ENCODE measurements at places on chromosomes 4 and X.

GRCh38 chr4:30767147-30767845, 47.1 kb downstream of the PCDH7 start:
- DNase-seq, result no peak

DNA sequence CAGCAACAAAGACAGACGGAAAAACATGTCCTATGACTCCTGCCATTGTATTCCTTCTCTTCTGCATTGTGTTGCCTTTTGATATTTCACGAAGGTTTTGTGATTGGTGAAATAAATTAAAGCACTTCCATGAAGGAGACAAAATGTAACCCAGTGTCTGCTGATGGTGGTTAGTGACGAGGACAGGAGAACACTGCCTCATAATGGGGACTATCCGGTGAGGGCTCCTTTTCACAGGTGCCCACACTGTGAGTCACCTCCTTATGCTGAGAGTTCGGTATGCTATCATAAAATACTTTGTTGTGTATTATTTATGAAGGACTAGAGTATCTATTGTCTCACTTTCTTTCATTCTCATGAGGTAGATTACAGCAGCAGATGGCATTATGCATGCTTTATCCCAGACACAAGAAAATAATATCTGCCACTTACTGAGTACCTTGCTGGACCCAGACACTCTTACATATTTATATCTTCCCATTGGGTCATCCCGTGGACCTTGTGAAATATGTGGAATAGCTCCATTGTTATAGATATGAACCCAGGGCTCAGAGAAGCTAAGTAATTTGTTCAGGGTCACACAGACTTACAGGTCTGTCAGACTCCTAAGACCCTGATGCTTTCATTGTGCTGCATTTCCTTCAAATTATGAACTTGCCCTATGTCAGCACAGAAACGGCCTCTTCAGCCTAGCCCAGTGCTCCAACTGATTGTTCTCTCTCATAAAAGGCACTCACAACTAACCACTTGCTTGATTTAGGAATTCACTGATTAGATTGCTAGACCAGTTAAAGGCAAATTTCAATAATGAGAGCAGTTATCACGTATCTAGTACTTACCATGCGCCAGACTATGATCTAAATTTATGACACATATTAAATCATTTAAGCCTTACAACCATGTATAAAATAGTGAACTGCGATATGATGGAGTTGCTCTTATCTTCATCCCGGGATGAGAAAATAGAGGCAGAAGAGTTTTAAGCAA, 31.2 kb downstream of the PLS3 start:
- no peak for DNase-seq

GRCh38 chrX:103565752-103566151, 19.6 kb upstream of the TCEAL4 start:
- no peak for DNase-seq

DNA sequence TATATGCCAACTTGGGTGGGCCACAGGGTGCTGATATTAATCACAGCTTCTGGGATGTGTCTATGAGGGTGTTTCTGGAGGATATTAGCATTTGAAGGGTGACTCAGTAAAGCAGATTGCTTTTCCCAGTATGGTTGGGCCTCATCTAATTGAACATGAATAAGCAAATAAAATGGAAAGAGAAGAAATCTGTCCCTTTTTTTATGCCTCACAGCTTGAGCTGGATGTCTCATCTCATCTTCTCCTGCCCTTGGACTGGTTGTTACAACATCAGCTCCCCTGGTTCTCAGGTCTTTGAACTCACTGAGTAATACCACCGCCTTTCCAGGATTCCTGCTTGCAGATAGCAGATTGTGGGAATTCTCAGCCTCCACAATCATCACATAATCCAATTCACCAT, 1149.2 kb downstream of the PCDH18 start:
- DNase-seq, result no peak

DNA sequence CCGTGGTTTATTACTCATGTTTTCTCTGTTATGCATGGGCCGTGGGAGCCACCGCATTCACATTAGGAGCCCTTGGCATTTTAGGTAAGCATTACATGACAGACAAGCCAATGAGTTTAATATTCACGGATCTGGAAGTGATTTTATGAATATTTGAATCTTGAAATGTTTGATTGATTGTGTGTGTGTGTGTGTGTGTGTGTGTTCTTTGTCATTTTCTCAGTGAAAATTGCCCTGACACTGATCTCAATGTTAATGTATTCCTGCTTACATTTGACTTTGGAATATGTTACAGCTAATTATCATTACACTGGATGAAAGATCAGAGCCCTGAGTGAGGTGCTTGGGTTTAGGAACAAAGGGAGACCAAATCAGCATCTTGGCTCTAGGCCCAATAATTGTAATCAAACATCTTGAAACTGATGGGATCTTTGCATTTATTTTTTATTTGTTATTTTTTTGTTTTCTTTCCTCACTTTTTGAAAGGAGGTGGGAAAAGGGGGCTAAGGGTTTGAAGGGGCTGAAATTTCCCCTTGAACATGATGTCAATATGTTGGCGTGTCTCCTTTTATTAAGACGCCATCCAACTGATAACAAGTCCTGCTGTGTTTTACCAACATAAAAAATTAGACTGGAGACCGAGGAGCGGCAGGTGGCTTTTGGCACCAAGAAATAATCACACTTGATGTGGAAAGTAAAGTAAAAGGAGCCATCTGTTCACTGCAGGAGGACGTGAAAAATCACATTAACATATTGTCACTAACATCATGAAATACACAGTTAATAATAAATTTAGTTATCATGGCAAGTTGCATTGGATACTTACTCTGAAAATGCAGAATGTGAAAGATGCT, 5.2 kb upstream of the GK2 start:
- DNase-seq, result no peak

- no peak for DNase-seq
Observed at GRCh38 chr4:155759372-155760252, 791 bp downstream of the GUCY1B1 start.

DNA sequence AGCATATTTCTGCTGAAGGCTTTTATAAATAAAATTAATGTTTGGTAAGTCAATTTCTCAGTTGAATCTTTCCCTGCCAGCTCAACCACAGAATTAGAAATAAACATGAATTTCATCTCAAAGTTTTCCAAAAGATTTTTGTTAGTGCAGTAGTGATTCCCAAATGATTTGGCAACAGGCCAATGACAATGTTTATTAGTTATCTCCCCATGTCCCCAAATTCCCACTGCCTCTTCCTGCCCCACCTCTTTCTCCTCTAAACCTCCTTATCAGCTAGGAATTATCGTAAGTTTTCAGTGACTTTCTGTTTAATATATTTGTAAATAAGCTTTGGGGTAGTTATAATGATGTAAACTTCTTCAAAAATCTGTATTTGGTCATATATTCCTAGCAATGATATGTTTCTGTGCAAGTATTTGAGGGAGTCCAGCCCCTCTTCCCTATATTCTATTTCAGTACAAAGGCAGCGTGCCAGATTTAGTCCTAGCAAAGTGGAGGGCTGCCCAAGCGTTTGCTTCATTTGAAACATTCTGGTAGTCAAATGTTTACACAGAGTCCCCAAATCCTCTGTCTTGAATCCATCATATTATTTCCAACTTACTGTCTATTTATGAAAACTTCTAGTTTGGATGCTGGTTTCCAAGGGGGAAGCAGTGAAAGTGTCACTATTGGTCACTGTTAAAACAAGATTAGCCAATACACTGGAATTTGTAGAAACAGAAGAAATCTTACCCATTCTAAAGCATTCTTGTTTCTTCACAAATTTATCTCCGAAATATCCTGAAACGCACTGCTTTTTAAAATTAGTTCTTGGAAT, 33.7 kb upstream of the ANKRD50 start:
- DNase-seq, result no peak

DNA sequence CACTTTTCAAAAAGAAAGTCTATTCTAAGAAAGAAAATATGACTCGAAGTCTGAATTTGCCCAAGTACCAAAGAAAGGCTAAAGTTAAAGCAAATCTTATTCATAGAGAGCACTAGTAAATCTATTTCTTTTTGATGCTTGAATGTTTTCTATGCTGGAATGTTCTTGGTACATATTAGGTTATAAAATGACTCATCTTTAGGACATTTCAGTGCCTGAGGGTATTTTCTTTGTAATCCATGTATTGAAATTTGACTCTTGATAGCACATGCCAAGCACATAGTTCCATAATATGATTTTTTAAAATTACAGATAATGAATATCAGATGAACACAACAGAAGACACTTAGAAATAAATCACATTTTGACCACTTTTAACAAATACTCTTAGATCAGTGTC, 232.8 kb downstream of the TRIML1 start:
- DNase-seq, result no peak

GRCh38 chr4:20603671-20604313, 96.5 kb upstream of the PACRGL start:
- DNase-seq, result no peak

DNA sequence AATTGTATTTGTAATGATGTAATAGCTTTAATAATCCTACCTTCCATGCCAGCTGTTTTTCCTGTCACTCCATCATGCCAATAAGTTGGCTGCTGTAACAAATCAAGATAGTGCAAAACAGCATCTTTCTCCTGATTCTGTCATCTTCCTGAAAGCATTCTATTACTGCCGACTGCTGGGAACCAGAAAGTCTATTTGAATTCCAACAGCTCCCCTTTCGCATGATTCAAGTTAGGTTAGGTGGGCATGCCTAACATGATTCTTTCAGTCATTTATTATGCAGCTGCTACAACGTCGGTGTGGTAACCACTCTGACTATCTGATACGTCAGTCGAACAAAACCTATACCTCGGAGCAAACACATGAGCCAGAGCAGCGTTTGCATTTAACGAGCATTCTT, 127.9 kb upstream of the DMD start:
- DNase-seq, result no peak

DNA sequence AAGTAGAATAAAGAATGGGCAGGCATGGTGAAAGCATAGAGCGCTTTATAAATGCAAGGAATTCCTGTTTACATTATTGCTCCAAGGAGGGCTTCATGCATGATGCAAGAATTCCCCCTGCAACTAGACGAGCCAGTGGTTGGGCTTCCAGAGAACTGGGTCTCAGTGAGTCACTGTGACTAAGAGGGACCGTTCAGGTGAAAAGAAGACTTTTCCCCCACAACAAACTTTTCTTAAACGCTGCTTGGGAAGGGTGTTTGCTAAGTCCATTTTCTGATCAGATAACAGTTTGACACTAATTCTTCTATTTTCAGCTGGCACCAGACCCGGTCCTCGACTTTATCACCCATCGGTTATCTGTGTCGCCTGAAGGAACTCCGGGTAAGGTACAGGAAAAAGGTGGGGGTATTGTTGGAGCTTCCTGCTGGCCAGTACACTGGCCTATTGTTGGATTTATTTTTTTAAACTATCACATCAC, 40.1 kb downstream of the LDB2 start:
- no peak for DNase-seq

- no peak for DNase-seq
Observed at GRCh38 chr4:36753048-36753447, 471.6 kb downstream of the DTHD1 start.

DNA sequence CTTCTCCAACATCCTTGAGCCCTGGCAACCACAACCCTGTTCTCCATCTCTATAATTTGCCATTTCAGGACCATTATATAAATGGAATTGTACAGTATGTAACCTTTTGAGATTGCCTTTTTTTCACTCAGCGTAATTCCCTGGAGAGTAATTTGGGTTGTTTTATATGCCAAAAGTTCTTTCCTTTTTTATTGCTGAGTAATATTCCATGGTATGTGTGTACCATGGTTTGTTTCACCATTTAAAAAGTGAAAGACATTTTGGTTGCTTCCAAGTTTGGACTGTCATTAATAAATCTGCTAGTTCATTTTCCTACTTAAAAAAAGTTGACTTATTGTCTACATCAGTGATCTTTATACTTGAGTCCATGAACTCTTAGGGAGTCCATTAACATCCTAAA, 33.0 kb upstream of the SMIM10 start:
- DNase-seq, result no peak

DNA sequence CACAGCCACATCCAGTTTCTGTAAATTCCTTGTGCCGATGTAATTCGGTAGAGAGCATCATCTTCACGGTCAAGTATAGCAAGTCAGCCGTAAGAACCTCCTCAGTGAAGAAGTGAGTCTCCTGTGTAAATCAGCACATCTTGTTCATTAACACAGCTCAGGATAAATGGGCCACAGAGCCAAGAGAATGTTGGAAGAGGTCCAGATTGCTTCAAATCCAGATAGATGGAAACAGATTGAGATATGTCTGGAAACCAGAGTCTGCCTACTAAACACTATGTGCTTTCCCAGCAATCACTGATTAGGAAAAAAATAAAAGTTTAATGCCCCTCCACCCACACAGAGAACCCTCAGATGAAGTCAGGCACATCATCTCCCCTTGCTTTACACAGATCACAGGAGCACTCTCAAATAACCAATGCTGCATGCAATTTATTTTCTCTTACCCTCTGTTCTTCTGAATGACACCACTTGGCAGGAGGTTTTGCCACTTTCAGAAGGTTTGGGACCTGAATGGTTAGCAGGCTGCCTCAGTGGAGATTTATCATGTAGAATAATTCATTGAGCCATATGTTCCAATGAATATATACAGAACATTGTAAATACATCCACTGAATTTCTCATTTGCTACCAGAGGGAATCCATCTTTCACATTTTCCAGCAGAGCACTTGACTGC, 357.7 kb downstream of the C4orf33 start:
- no peak for DNase-seq

All from urinary bladder (tissue), 4 donors.